ENCODE measurements at places on chromosomes 2 and 18.

GRCh38 chr18:48061781-48062570 lies 131.5 kb upstream of the SMAD2 start:
- DNase-seq = no peak

GRCh38 chr2:208906330-208906729 lies 499.7 kb downstream of the PTH2R start:
- no peak for DNase-seq

GRCh38 chr2:118177318-118177717 lies 89.0 kb downstream of the INSIG2 start:
- no peak for DNase-seq

DNA sequence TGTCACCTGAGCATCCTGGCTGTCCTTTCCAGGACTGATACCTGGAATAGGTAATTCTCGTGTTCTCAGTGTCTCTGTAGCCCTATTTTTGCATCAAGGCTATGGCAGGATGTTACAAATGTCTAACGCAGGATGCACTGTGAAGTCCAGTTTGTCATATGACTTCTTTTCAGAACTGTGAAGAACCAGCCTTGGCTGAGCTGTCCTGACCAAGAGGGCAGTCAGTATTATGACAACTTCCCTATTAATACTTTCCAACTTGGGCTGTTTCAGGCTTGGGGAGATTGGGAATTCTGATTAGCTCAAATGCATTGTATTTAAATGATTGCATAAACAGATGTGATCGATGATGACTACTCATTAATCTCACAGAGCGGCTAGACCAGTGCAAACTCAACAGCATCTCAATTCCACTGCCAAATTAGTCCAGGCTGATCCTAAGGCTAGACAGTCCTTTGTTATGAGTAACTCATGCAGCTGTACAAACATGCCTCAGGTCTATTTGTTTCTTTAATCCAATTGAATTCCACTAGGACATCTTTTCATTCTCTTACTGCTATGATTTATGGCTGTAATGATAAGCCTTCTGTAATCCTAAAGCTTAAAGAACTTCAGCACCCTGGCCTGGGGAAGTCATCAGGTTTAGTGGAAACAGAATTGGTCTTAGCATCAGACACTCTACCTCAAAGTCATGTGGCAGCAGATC lies 331.6 kb downstream of the KCNS3 start:
- no peak for DNase-seq

GRCh38 chr2:8328217-8328616 lies 353.6 kb upstream of the ID2 start:
- no peak for DNase-seq

DNA sequence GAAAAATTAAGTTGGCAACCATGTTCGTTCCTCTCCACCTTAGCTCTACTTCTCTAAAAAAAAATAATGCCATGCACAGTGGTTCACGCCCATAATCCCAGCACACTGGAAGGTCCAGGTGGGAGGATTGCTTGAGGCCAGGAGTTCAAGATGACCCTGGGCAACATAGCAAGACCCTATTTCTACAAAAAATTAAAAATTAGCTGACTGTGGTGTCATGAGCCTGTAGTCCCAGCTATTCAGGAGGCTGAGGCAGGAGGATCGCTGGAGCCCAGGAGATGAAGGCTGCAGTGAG lies 40.1 kb upstream of the NPAS2 start:
- DNase-seq = no peak

DNA sequence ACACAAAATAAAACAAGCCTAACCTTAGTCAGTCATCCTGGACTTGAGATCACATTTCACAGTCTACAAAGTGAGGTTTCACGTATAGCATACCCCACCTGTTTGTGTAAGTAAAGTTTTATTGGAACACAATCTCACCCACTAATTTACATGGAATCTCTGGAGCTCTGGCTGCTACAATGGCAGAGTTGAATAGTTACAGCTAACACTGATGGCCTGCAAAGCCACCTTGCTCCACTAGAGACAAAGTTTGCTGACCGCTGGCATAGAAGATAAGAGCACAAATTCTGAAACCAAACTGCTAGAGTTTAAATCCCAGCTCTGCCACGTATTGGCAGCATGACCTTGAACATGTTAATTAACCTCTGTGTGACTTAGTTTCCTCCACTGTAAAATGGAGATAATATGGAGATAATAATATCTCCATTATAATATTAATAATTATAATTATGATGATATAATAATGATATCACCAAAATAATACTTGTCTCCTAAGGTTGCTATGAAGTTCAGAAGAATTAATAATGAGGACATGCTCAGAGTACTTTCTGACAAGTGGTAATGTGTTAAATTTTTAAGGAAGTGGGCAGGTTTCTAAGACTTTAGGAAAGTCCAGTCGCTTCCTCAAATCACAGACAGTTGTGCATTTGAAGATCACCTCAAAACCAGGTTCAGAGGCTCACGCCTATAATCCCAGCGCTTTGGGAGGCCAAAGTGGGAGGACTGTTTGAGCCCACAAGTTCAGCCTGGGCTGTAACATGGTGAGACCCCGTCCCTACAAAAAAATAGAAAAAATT lies 204.6 kb downstream of the SH3RF3 start:
- no peak for DNase-seq

DNA sequence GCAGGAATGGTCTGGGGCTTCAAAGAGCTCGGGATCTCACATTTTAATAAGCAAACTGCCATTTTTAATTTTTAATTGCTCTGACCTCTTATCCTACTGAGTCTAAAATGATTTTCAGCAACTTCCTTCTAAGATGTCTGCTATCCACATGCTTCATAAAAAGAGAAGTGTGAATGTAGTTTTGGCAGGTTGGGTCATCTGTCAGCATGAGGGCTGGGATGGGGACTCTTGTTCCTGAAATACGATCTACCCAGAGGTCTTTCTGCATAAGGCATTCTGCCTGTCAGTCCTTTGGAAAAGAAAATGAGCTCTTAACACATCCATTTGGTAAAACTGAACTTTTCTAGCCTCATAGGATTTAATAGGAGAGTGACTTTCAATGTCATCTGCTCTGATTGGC lies 252.8 kb upstream of the APCDD1 start:
- DNase-seq = no peak

DNA sequence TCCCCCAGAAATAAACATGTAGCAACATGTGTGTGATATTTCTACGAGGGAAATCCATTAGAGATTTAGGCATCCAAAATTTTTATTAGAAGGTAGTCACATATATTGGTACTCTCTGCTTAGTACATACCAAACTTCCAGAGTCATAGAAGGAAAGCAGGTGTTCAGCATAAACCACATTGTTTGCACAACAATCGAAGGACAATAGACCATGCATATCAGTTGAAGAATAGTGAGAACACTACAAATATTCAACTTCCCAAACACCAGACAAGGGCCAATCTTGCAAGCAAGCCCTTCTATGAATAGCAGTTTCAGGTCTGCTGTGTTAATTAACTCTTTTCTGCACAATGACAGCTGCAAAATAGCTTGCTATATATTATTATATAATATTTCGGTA lies 702.2 kb downstream of the ERBB4 start:
- no peak for DNase-seq

DNA sequence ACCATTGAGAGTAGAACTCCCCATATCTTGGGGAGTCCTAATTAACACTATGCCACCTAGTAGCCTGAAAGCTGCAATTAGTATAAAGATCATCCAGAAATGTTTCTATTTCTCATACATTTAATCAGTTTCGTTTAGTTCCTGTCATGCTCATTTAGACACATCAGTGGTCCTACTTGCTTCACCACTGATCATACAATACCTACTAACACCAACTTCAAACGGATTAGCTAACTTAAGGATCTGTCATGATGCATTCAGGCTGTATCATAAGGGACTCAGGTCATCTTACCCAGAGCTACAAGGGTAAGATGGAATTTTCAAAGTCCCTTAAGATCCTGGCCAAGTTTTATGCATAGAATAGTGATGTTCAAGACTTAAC lies 6.8 kb downstream of the SRSF7 start:
- DNase-seq = no peak

GRCh38 chr2:5502385-5502784 lies 189.8 kb upstream of the SOX11 start:
- DNase-seq = no peak
